ENCODE measurements at places on chromosomes 6 and 20.

DNA sequence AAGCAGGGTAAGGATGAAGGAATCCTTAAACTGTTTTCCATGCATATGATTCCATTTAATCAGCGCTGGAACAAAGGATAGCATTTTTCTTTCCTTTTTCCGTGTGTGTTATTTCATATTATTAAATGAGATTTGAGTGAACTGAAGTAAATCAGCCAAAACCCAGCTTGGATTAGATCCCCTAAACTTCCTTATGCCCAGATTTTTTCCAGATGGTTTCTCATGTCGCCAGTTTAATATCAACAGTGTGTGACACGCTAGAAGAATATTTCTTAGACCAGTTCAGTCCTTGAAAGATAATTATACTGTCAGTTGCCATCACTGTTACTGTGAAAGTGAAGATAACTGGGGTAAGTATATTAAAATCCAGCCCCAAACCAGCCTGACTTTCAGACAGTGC is 1009.4 kb downstream of the KIF16B start:
- DNase-seq = no peak

- no peak for DNase-seq
Measured at GRCh38 chr20:9036593-9036992, 32.3 kb upstream of the PLCB4 start.

DNA sequence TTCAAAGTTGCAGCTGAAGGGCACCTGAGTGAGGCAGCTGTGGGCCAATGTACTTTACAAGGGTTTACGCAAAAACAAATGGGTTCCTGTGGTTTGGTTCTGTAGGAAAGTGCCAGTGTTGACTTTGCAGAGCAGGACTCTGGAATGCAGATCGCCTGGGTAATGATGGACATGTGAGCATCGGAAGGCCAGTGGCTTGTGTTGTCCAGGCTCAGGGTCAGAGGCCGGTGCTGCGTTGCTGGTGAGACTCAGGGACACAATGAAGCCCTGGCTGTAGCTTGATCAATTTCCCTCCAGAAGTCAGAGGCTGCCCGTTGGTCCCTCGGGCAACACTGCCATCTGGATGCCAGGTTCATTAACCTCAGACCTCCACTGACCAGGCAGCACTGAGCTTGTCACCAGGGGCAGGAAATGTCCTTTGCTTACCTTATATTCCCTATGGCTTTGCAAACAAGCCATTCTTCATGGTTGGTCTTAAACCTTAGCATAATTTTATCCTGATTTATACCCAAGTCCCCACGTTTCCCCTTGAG is 753.4 kb downstream of the QKI start:
- DNase-seq = no peak

DNA sequence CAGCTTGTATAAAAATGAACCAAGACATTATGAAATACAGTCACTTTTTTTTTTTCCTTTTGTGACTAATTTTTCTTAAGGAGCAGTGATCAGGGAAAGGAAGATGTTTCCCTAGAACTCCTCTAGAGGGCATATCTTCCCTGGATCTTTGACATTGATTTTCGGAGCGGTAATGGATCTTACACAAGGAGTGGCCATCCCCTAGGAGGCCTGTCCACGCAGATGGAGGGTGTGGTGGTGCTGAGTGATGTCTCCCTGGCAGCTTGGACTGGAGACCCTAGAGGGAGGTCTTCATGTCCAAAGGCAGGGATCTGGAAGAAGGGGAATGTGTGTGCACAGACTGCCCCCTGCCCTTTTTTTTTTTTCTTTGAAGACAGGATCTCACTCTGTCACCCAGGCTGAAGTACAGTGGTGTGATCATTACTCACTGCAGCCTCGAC is 7.0 kb upstream of the KIFC1 start:
- DNase-seq = no peak

DNA sequence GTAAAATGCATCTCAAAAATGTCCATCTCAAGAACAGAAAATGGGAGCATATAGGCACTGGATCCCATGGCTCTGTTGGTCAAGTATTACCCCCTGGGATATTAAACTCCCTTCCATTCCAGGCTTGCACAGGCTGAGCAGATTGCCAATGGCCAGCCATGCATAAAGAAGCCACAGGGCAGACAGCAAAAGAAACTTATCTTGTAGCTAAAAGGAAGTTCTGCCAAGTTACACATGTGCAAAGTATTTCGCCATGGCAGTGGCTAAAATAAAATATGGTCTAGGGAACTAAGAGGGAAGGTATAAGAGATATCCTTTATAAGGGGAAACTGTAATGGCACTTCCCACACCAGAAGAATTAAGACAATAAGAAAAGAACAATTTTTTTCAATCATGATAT is 415.6 kb upstream of the BTBD3 start:
- DNase-seq = no peak

- DNase-seq = no peak
Measured at GRCh38 chr6:118354641-118355040, 193.5 kb upstream of the PLN start.

GRCh38 chr6:89542081-89542857 is 96.3 kb downstream of the LYRM2 start:
- no peak for DNase-seq

DNA sequence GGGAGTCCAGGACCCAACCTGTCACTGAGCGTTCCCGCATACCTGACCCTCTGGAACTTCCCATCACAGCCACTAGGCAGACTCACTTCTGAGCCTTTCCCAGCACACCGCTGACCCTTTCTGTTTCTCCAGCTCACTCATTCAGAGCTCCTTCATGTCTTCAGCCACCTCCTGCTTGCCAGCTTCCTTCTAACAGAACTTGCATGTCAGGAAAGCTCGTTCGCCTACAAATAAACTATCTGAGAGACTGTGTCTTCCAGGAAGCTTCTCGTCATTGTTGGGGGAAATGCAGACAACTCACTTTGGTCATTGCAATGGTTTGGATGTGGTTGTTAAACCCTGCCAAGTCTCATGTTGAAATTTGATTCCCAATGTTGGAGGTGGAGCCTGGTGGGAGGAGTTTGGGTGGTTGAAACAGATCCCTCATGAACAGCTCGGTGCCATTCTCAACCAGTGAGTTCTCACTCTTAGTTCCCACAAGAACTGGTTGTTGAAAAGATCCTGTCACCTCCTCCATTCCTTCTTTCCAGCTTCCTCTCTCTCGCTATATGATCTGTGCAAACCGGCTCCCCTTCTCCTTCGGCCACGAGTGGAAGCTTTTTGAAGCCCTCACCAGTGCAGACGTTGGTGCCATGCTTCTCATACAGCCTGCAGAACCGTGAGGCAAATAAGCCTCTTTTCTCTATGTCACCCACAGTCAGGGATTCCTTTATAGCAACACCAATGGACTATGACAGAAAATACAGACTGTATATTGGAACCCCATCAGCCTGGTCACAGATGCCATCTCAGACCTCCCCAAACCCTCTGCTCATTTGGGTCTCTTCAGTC is 1.4 kb upstream of the MUC21 start:
- DNase-seq = no peak

- no peak for DNase-seq
Measured at GRCh38 chr6:107473660-107474059, 14.3 kb upstream of the PDSS2 start.

- DNase-seq = no peak
Measured at GRCh38 chr6:162622572-162622971, 105.0 kb downstream of the PRKN start.

GRCh38 chr6:3294921-3295871 is 36.4 kb downstream of the PSMG4 start:
- DNase-seq = no peak

DNA sequence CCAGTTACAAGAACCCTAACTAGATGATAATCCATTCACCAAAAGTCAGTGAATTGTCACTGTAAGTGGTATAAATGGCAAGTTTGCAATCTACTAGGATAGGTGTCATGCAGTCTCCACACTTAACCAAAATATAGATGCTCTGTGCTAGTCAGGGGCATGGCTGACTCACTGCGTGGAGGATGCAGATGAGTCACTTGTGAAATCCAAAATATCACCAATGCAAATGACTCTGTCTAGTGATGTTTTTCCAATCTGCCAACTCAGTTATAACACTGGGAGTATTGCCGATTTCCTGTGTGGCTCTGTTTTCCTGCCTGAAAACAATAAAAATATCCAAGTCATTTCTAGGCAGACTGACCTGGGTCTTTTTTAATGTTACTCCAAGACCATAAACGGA is 47.8 kb upstream of the NRSN1 start:
- DNase-seq = no peak

- DNase-seq = no peak
Measured at GRCh38 chr6:41466437-41466990, 79.7 kb upstream of the FOXP4 start.

DNA sequence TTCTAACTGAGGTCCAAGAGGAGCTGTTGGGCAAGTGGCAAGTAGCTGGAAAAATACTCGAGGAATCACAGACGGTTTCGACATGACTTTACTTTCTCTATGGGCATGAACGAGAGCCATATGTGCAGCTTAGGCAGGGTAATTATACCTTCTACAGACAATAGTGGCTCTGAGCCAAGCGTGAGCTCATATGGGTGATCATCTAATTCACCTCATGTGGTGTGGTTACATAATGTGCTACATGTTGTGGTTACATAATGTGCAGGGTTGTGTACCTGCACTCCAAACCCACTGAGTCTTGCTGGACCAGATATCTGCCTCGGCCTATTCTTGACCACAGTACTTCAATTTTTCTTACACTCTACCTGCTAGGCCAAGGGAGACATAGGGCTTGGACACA is 771.7 kb upstream of the EYS start:
- DNase-seq = no peak

DNA sequence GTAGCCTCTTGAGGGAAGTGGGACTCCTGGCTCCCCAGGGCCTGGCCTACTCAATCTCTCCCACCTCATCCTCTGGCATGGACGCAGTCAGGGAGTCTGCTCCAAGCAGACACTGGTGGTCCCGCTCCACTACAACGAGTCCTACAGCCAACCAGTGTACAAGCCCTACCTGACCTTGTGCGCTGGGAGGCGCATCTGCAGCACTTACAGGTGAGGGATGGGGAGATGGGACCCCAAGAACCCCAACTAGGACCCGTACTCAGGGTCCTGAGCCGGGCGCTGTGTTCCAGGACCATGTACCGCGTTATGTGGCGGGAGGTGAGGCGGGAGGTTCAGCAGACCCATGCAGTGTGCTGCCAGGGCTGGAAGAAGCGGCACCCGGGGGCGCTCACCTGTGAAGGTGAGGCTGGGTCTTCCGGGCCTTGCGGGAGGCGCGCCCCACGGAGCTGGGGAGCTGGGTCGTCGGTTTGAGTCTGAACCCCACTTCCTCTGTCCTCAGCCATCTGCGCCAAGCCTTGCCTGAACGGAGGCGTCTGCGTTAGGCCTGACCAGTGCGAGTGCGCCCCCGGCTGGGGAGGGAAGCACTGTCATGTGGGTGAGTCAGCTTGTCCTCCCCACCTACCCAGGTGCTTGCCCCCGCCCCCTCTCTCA is 2.1 kb downstream of the EGFL8 start:
- no peak for DNase-seq

DNA sequence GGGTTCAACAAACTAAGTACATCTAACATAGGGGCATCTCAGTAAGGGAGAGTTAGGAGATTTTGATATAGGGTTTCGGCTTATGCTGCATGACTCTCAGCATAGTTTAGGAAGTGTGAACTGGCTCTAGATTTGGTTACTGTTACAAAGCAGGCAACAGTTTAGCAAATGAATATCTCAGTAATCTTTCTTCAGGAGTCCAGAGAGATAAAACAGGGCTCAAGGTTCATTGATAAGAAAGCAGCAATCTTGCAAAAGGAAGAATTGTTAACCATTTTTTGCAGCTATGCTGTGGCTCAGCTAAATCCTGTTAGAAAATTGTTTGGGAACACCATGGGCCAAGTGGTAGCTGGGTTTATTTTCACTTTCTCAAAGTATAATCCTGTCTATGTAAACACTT is 161.3 kb downstream of the MEI4 start:
- no peak for DNase-seq

DNA sequence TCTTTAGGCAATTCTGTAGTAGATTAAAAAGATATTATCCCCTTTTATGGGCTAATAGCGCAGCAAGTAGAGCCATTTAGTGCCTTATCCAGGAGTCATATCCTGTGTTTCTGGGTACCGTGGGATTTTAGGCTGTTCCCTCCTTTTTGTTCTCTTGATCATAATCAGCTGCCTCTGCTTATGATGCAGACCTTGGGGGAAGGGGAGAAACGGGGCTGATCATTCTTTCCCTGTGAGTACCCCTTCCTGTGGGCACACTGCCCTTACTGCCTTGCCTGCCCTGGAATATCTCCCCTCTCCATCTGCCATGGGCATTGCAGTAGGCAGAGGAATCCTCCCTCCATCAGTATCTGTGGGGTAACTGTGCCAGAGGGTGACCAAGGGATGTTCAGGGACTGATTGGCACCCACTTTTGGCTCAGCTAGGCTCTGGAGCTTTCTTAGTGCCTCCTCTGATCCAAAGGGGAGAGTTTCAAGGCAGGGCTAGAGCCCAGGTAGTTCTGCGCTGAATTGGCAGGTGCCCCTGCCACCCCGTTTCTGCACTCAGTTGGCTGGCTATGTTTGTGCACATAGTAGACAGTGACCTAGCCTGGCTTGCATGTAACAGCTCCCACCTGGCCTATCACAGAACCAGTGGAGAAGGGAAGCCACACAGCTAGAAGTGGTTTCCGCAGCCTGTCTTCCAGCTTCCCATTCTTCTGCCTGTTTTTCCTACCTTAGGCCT is 103.3 kb downstream of the FIG4 start:
- no peak for DNase-seq

DNA sequence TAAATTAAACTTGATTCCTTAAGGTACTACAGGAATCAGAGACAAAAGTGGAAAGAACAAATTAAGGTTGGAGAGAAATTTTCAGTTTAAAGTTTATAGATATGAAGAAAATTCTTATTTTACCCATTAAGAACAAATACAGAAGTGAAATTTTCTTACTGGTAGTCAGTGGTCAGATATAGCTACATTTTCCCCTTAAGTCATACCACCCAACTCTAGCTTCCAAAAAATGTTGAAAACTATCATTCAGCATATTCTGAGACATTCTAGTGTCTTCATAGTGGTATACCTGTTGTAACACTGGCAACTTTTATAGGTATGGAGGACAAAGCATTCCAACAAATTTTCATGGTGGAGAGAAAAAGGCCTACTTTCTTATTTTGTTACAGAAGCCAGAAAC is 15.6 kb upstream of the SUMO4 start:
- no peak for DNase-seq

GRCh38 chr20:20564279-20564678 is 148.2 kb downstream of the RALGAPA2 start:
- no peak for DNase-seq

GRCh38 chr6:17220040-17220910 is 60.9 kb upstream of the RBM24 start:
- no peak for DNase-seq

GRCh38 chr6:73858376-73858775 is 162.4 kb downstream of the CD109 start:
- no peak for DNase-seq

DNA sequence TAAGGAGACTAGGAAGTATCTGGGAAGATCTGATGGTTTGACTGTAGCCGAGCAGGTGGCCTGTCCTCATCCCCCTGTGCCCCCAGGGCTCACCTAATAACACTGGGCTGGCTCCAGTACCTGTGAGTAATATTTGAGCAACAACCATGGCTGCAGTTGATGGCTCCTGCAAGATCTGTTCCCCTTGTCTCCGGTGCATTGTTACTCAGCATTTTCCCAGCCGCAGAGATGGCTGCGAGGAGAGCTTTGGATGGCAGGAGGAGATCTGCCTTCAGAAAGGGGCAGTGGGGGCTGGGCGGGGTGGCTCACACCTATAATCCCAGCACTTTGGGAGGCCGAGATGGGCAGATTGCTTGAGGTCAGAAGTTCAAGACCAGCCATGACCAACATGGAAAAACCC is 39.3 kb downstream of the PTK7 start:
- no peak for DNase-seq

All from NCI-H2107 (cell line).